ENCODE measurements at places on chromosomes 4 and X. TPM values are rescaled to one million over a fixed set of nuclear protein-coding genes. Genes with fewer than 3 reads are reported as not detected.

- peak; percentile 51 for DNase-seq
Measured at GRCh38 chr4:86831262-86832130, 17.7 kb downstream of the SLC10A6 start.

DNA sequence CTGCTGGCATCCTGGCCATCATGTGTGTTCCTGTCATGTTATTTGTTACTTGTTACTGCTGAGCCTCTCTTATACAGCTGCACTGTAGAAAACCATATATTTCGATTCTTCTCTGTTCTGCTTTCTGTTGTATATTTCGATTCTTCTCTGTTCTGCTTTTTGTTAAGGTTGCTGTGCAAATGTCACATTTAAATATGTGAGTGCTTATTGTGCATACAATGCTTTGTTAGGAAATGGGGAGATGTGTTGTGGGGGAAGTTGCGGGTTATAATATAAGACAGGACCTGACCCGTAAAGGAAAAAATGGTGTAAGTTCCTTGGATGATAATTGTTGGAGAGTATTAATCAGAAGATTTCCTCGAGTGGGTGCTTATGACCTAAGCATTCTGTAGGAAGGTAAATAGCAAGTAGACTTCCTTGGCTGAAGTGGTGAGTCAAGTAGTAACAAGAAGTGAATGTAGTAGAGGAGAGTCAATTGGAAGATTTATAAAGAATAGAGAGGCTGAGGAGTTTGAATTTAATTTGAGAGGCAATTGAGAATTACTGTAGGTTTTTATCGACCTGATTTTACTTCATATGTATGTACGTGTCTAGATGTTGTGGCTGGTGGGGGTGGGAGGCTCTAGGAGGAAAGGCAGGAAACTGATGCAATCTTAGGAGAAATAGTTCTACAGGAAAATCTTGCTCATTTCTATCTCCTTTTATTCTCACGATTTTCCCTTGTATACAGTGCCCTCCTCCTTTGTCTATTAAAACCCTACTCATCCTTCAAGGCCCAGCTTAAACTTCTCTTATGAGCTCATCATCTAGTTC, 8.5 kb downstream of the OGT start:
- DNase-seq = no peak

- DNase-seq = no peak
Measured at GRCh38 chrX:7100022-7100421, 47.5 kb upstream of the STS start.

The PNMA3 gene
- 0.32 TPM for total RNA-seq

DNA sequence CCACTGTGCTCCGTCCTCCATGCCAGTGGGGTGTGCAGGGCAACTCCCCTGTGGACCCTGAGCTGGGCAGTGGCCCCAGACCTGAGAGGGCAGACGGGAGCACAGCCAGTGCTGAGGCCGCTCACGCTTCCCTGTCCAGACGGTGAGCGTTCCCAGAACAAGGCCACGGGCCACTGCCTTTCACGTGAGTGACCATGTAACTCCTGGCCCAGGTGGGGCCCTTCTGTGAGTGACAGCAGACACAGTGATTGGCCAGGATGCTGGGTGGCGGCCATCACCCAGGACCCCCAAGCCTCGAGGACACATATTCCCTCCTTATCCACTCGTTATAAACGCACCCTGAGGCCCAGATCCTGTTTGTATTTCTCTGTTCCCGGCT, 10.5 kb downstream of the NSG1 start:
- no peak for DNase-seq

DNA sequence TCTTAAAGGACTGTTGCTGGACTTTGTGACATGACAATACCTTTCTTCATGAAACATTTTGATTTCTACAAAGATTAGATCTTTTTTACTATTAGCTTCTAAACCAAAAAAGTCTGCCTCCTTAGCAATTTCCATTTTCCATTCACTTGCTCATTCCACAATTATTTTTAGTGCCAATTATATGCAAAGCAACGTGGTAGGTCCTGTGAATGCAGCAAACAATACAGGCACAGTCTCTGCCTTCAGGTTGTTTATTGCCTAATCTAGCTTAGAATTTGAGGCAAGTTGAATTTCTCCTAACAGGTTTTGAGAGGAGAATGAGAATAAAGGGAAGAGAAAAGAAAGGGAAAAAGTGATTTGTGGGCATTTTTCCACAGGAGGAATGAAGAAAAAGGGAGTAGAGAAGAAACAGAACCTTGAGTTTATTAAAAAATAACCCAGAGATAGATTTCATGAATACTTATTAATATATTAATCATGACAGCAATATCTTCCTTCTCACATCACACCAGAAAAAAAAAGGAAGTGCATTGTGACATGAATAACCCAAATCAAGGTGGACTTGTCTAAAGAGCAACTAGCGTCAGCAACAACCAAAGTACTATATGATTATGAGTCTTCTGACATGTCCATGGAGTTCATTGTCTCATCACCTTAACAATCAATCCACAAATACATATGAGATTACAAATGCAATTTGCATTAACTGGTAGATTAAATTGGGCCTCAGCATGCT, 16.3 kb upstream of the FRYL start:
- DNase-seq = no peak

The RNF175 gene
- total RNA-seq = 0.17 TPM

- DNase-seq = no peak
Measured at GRCh38 chr4:53919535-53919934, 144.9 kb downstream of the CHIC2 start.

DNA sequence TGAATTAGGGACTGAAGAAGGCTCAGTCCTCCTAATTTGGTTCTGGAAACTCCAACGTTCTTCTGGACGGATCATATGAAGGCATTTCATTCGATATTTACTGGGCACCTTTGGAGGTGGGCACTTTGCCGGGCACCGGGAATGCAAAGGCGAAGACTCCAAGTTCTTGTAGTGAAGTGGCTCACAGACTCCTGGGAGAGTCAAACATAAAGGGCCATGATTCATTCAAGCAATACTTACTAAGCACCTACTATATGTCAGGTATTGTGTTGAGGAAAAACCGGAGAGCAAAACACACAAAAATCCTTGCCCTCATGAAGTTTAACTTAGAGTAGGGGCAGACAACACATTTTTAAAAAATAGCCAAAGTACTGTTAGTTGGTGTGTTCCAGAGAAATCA, 17.0 kb upstream of the ERCC6L start:
- DNase-seq = no peak

The SLC6A14 gene
- 0.12 TPM for total RNA-seq

- no peak for DNase-seq
Measured at GRCh38 chrX:119028733-119029330, 44.0 kb upstream of the CT47C1 start.

DNA sequence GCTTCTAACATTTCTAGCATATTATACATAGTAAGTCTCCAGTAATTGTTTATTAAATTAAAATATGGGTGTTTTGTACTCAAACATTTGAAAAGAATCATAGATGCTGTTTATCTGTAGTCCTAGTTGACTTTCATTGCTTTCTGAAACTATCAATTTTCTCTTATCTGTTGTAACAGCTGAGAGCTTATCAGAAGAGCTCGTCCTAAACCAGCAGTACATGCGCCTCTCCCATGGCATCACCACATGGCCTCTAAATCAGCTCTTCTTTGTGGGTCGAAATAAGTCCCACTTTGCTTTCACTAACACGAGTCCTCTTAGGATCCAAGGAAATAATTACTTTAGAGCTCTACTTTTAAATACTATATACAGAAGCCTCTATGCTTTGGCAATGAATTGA, 55.1 kb downstream of the PPP3CA start:
- DNase-seq = no peak

DNA sequence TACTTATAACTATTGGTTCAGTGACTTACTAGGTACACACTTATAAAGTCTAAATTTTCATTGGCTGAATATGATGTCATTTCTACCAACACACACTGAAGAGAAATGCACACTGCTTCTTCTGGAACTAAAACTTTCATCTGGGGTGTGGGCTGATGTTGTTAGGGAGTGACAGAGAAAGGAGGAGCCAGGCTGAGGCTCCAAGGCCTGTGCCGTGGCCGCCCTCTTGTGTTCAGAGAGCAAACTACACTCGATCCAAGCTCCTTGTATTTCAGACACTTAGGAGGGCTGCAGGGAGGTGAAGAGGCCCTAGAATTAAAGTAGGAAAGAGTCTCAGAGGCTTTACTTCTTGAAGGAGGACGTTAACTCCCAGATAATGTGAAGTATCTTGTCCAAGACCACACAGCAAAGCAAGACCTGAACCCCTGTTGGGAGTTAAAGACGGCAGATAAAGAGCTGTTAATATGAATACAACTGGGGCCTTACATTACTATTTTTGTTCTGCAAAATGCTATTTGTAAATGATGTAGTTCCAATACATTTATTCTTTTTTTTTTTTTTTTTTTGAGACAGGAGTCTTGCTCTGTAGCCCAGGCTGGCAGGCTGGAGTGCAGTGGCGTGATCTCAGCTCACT, 137.5 kb downstream of the AFAP1 start:
- DNase-seq = peak; percentile 78

DNA sequence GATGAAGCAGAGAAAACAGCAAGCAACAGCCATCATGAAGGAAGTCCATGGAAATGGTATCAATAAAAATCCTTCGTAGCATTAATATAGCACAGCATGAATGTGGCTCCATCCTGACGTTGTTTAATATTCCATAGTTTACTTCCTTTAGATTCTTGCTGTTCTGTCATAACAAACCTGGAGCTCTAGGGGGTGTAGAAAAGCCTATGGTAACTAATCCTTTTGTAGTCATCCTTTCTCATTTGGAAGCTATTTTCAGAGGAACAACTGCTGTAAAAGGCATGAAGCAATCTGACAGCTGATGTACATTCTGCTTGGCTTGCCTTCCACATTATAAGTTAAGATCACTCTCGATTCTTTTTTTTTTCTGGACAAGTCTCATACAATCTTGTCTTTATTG, 914 bp downstream of the MYOZ2 start:
- DNase-seq = no peak

DNA sequence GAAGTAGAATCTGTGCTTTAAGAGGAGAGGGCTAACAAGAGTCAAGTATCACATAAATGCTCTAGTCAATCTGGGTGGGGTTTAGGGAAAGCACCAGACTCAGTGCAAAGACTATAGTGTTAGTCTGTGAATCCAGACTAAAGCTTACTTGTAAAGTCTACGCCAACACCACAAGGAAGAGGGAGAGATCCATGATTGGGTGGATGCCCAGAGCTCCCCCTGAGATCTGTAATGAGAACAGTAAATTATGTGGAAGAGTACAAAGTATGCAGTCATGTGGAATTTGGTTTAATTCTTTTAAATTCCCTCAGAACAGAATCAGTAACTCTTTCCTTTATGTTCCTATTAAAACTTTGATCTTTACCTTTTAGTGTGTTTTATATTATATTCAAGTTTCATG, 354.7 kb upstream of the SPANXN4 start:
- no peak for DNase-seq

The TRAPPC11 gene
- 33.8 TPM for total RNA-seq

The CYSLTR1 gene
- 3.5 TPM for total RNA-seq

DNA sequence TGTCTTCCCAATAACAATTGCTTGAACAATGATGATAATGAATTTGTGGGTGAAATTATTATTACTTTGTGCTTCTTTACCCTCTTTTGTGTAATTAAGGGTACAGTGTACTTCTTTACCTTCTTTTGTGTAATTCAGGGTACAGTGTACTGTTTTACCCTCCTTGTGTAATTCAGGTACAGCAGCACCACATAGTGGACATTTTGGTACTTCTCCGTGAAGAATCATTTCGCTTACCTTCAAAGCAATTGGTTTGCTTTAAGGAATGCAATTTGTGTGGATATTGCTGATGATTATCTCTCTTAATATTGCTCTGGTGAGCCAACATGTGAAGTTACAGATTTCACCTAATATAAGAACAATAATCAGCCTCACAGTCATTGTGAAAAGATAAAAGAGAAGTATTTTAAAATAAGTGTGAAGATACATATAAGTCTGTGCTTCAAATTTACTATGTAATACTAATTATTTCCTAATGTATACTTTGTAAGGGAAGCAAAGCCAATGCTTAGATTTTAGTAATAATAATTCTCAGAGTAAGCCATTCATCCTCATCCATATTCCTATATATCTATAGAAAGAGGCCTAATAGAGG, 27.2 kb upstream of the SEC24B start:
- peak; percentile 20 for DNase-seq

DNA sequence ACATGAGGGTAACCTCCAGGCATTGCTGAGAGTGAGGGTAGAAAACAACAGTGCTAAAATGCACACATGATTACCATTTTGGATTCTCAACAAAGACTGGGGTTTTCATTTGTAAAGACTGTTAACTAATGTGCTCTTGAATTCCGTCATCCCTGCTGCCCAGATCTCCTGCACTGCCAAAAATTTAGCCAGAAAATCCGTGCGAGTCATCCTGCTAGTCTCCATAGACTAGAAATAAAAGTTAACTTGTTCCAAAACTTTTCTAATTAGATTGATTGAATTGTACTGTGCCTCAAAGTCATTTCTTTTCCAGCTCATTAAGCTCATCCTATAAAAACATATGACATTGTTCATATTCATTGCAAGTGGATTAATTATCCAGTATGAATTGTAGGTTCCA, 99.8 kb downstream of the ARSF start:
- DNase-seq = no peak

DNA sequence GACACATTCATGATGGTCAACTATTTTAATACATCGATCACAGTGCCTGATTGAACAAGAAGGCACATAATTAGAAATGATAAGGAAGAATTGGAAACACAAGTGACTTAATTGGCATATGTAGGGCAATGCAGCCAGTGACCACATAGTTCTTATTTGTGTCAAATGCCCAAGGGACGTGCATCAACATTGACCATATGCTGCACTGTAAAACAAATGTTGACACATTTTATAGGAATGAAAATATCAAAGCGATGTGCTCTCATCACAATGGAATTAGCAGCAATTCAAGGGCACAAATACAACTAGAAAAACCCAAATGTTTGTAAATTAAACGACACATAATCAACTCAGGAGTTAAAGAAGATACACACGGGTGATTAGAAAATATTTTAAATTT, 948.3 kb upstream of the PRKX start:
- no peak for DNase-seq

GRCh38 chrX:129876771-129877305, 29.1 kb upstream of the UTP14A start:
- DNase-seq = no peak

DNA sequence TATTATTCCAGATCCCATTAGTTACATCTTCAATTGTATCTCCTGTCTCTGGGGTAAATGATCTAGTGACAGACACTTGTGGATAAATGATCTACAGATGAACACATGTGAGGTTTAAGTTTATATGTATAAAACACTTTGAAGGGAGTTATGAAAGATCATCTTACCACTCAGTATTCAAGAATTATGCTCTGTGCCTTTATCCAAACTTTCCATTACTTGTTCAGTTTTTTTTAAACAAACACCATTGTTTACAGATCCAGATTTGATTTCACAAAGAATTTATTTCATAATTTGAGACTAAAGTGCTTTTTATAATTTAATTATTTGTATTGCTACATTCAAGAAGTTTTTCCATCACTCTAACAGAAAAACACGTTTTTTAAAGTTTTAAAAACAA, 142.5 kb downstream of the HHIP start:
- DNase-seq = no peak

The PAGE5 gene
- total RNA-seq = not detected

The CYTL1 gene
- 10.7 TPM for total RNA-seq

The MAGEA8 gene
- not detected for total RNA-seq

All from mucosa of gallbladder (tissue), 1 donor.